ENCODE measurements at places on chromosomes 4 and X. TPM values are rescaled to one million over a fixed set of nuclear protein-coding genes. Genes with fewer than 3 reads are reported as not detected.

BMP15 gene
- not detected for total RNA-seq

EPGN gene
- total RNA-seq = not detected

PPID gene
- total RNA-seq = 26.2 TPM

F11 gene
- 0.42 TPM for total RNA-seq

CCSER1 gene
- total RNA-seq = 6.6 TPM

ADH1B gene
- total RNA-seq = not detected

GPR101 gene
- not detected for total RNA-seq

SLC6A14 gene
- total RNA-seq = not detected

GRCh38 chrX:30156880-30157560 is 58.3 kb upstream of the MAGEB2 start:
- H3K27ac ChIP-seq = no peak overlapping the region
- DNase-seq = no peak
- no peaks in the 10 kb centered on the region for H3K36me3 ChIP-seq
- no peaks in the 10 kb centered on the region for H3K27me3 ChIP-seq

DNA sequence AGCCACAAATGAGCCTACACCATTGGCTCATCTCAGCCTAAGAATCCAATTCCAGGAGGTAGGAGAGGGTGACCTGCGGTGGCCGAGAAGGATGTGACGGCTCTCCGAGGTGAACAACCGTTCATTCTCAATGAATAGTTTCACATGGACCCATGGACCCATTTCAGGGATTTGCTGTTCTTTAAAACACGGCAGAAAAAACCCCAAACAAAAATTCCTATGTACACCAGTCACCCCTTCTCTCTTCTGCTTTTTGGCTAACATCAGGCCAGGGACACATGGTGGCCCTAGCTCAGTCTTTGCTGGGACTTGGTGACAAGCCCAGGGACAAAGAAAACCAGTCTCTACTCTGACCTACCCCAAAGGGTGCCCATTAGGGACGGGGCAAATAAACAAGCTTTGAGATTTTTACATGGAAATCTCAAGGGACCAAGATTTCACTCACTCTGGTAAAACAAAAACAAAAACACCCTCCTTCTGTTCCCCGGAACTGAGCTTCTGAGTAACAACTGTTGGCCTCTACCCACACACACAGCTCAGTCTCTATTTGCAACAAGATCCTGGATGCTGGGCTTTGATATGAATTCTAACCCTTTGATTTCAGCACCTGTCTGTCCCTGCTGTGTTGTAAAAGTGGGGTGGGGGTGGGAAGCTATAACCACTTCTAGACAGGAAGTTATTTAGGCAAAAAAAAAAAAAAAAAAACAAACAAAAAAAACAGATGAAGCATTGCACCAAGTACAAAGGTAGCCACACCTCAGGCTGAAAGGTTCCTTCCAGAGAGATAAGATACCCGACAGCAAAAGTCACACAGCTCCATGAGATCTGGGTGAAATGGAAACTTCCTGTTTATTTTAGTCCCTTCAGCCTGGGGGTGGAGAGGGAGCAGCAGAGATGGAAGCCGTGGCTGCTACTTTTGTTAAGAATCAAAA is 49.0 kb downstream of the DDX3X start:
- DNase-seq = no peak
- H3K27ac ChIP-seq = no peak overlapping the region
- no peaks in the 10 kb centered on the region for H3K4me1 ChIP-seq
- no peak overlapping the region for H3K4me3 ChIP-seq
- no peaks in the 10 kb centered on the region for H3K27me3 ChIP-seq
- H3K36me3 ChIP-seq = no peaks in the 10 kb centered on the region

DNA sequence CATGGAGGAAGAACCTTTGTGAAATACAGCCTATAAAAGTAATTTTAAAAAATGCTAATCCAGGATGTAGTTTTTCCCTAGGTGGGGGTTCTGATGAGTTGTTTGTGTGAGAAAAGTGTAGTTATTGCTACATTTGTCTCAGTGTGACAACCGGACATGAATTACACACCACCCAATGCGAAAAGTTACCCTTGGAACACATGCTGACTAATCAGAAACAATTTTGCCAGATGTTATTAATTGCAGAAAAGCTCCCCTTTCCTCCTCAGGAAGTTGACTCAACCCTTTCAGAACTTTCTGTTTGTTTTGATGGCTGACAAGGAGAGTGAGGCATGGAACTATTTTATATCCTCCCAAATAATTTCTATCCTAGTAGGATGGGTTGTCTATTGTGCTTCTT is 38.1 kb upstream of the EDA2R start:
- H3K27me3 ChIP-seq = no peaks in the 10 kb centered on the region
- no peak overlapping the region for H3K27ac ChIP-seq
- no peak for DNase-seq
- no peak overlapping the region for H3K4me3 ChIP-seq

DNA sequence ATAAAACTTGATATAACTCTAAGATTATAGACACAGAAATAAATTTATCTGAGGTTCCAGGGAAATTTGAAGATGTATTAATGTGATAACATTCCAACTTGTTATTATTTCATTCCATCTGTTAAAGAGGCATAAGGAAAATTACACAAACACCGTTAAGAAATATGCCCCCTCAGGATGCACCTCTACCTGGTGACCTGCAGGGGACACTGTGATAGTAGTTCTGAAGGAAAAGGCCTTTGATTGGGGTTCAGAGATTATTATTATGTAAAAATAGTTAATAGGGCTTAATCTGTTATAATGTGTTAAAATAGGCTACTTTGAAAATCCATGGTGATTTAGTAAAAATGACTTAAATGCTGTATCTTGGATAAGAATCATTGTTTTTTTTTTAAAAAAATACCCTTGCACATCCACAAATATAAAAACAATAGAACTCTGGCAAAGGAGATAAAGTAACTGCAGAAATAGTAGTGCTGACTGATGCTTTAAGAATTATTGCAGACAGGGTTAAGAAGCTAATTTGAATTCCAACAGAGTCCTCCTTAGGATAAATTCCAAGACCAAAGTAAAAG is 6.1 kb upstream of the ABRAXAS1 start:
- no peak overlapping the region for H3K4me3 ChIP-seq
- H3K36me3 ChIP-seq = no peaks in the 10 kb centered on the region
- H3K27me3 ChIP-seq = no peaks in the 10 kb centered on the region
- no peaks in the 10 kb centered on the region for H3K4me1 ChIP-seq

GRCh38 chr4:26076896-26077295 is 162.9 kb downstream of the SMIM20 start:
- H3K27me3 ChIP-seq = no peaks in the 10 kb centered on the region
- H3K4me3 ChIP-seq = no peak overlapping the region
- H3K4me1 ChIP-seq = no peaks in the 10 kb centered on the region
- DNase-seq = no peak

- no peak overlapping the region for H3K4me3 ChIP-seq
- H3K27ac ChIP-seq = no peak overlapping the region
- H3K4me1 ChIP-seq = no peaks in the 10 kb centered on the region
These were observed 95.5 kb downstream of the SMIM20 start for GRCh38 chr4:26009502-26009901.

DNA sequence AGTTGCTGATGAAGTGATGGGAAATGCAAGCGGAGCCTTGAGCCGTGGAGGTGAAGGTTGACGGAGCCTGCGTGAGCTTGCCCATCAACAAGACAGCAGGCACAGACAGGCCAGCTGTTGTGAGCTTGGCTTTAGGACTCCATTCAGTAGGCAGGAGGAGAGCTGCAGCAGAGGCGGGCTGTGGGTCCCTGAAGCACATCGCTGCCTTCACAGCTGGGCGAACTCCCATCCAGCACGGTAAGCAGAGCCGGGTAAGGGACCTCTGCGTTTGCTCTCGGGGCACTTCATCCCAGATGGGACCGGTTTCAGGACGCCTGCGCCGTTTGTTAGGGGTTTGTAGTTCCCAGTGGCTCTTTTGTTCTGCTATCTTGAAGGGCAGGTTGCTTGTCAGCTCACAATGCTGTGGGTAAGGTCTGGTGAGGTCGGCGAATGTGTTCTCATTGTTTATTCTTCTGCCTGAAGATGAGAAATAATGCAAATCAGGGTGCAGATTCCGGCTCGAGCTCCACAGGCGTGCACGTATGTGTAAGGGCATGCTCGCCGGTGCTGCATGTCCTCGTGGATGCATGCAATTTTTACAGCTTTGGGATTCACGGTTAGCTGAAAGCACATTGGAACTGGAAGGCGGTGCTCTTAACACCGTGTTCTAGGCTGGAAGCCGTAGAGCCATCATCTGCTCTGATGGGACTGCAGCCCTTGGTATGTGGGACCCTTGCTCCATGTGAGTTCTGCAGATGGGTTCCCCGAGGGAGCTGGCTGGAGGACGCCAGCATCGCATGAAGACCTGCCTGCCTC is 54.6 kb upstream of the CLDN34 start:
- H3K4me1 ChIP-seq = no peaks in the 10 kb centered on the region
- peak; percentile 37 for DNase-seq

- no peaks in the 10 kb centered on the region for H3K4me1 ChIP-seq
- peaks cover 7% of the 10 kb centered on the region for H3K27me3 ChIP-seq
- no peak overlapping the region for H3K4me3 ChIP-seq
- no peak overlapping the region for H3K27ac ChIP-seq
These were observed 30.2 kb downstream of the GPRIN3 start for GRCh38 chr4:89277412-89277811.

DNA sequence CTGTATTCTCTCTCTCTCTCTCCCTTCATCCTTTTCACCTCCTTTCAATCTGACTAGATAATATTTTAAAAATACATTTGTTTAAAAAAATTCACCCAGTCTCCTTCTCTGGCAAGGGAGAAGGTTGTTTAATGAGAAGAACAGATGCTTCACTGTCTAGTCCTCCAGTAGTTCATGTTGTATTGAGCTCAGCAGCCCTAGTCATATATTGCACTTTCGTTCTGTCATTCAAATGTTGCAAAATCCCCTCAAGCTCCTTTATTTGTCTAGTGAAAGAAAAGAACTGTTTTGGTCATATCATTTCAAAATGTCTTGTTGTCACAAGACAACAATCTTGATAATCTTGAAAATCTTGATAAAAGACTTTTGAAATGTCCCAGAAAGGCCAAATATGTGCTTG is 248.0 kb downstream of the GALNTL6 start:
- H3K27ac ChIP-seq = no peak overlapping the region
- DNase-seq = no peak
- no peaks in the 10 kb centered on the region for H3K4me1 ChIP-seq
- H3K4me3 ChIP-seq = no peak overlapping the region
- H3K27me3 ChIP-seq = no peaks in the 10 kb centered on the region

GRCh38 chr4:2756691-2757350 is 685 bp upstream of the TNIP2 start:
- no peak for DNase-seq
- H3K4me1 ChIP-seq = peaks cover 5% of the 10 kb centered on the region
- H3K36me3 ChIP-seq = no peaks in the 10 kb centered on the region
- H3K27me3 ChIP-seq = no peaks in the 10 kb centered on the region
- no peak overlapping the region for H3K27ac ChIP-seq

DNA sequence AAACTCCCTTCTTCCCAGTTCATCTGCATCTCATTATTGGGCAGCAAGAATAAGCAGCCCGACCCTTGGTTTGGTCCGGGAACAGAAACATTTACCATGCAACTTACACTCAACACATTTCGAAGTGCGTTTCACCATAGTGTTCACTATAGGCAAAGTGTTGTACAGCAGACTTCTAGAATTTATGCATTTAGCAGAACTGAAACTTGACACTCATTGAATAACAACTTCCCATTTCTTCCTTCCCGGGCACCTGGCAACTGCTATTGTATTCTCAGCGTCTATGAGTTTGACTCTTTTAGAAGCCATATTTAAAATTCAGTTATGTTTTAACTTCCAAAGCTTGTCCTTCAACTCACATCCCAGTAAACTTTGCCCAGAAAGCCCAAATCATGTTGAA is 840.6 kb downstream of the NLGN4X start:
- no peaks in the 10 kb centered on the region for H3K36me3 ChIP-seq
- H3K4me1 ChIP-seq = no peaks in the 10 kb centered on the region
- no peak for DNase-seq
- H3K27ac ChIP-seq = no peak overlapping the region
- no peaks in the 10 kb centered on the region for H3K27me3 ChIP-seq

DNA sequence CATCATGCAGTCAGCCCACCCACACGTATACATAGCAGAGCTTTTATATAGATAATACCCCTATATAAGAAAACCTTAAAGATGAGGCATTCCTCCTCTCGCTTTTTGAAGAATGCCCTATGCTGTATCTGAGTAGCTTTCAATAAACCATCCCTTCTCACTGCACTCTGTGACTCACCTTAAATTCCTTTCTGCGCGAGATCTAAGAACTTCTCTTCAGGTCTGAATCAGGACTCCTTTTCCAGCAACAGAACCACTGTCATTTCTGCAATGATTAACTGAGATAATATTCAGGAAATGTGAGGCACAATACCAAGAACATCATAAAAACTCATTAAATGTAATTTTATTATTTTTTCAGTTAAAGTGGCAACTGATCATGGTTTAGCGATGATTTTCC is 76.4 kb upstream of the DCLK2 start:
- H3K27ac ChIP-seq = no peak overlapping the region
- no peaks in the 10 kb centered on the region for H3K36me3 ChIP-seq
- H3K4me1 ChIP-seq = peaks cover 6% of the 10 kb centered on the region
- no peaks in the 10 kb centered on the region for H3K27me3 ChIP-seq
- no peak overlapping the region for H3K4me3 ChIP-seq

DNA sequence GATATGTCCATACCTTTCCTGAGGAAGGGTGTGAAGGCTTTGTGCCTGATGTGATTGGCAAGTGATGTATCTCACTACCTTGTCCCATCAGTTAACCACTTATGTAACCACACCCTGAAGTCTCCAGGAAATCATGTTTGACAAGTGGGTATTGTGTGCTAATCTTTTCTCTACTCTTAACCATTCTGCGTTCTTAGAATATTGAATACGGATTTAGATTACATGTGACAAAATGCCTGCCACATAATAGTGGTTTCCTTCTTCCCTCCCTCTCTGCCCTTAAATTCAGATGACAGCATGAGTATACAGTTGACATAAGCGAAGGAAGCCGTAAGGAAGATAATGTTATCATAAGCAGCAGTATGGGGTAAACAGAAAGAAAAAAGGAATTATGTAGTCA is 108.4 kb downstream of the KLHL8 start:
- no peak for DNase-seq
- H3K4me1 ChIP-seq = peaks cover 15% of the 10 kb centered on the region
- H3K27ac ChIP-seq = no peak overlapping the region
- H3K27me3 ChIP-seq = no peaks in the 10 kb centered on the region

DNA sequence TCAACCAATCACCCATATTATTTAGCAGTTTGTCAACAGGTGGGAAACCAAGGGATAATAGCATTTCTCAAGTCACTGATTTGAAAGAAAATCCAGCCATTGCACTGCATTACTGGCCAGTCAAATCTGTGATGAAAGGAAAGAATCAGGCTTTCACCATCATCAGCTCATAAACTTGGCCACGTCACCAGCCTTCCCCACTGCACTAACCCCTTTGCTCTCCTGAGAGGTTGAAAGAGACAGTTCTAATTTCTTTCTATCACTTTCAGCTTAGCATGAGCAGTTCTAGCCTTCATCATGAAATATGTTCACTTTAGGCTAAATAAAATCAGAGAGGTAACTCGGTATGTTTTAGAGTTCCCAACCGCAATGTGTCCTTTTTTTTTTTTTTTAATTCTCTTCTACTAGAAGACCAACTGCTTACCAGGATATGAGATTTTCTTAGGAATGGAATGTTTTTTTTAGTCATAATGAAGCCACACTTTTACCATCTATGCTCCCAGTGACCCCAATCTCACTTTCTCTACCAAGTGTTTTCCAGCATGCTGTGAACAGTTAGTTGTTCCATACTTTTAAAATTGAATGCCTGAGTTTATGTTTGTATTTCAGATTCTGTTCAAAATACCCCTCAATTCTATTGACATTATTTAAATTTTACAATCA is 55.7 kb upstream of the SLC7A11 start:
- DNase-seq = no peak
- H3K27ac ChIP-seq = no peak overlapping the region
- no peaks in the 10 kb centered on the region for H3K27me3 ChIP-seq
- H3K4me1 ChIP-seq = no peaks in the 10 kb centered on the region
- no peaks in the 10 kb centered on the region for H3K36me3 ChIP-seq
- H3K4me3 ChIP-seq = no peak overlapping the region
